ENCODE measurements at places on chromosomes 4 and X.

- DNase-seq = no peak
These were observed 39.6 kb downstream of the SEC31A start for GRCh38 chr4:82851318-82851717.

- DNase-seq = no peak
These were observed 21.5 kb downstream of the RTL5 start for GRCh38 chrX:72110051-72110875.

- DNase-seq = no peak
These were observed 444 bp upstream of the APBB2 start for GRCh38 chr4:41214825-41215146.

- no peak for DNase-seq
These were observed 161.2 kb upstream of the AGTR2 start for GRCh38 chrX:116009346-116009745.

- DNase-seq = no peak
These were observed 121.9 kb upstream of the ANK2 start for GRCh38 chr4:112927544-112927943.

DNA sequence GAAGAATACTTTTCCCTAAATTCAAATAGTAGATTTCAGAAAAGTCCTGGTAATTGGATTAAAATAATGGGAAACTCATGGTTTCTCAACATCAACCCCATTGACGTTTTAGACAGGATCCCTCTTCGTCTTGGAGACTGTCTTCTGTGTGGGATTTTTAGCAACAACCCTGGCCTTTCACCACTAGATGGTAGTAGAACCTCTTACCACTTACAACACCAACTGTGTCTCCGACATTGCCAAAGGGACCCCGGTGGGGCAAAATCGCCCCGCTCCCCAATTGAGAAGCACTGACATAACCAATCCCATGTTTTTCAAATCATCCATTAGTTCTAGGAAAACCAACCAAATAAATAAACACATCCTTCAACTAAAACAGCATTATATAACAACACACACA, 16.9 kb upstream of the ANOS1 start:
- no peak for DNase-seq

DNA sequence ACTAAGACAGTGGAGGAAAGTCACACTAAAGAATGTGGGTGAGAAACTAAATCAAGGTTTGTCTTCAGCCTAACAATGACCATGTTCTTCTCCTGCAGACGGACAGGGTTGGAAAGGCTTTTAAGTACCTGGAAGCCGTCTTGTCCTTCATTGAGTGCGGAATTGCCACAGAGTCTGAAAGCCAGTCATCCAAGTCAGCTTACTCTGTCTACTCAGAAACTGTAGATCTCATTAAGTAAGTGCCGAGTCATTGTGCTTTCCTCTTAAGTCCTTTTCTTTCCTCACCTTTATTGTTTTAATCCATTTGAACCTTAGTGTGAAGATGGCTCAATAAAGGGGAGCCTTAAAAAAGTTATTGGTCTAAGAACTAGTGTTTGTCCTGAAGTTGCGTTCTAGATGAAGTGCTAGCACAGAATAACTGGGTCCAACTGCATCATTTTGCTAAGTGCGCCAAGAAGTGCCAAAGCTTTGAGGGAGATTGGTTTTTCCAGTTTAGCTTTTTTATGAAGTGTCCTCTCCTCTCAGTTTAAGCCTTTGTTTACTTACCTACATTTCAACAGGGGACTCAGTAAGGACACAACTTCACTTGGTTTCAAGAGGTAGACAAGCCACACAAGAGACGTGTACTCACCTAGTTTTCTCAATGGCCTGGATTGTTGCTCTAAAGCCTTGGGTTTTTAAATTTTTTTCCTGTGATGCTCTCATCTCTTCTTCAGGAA, 89.3 kb downstream of the KLHL8 start:
- DNase-seq = no peak

GRCh38 chr4:78119698-78120097, 62.6 kb downstream of the FRAS1 start:
- no peak for DNase-seq

All from activated CD8-positive, alpha-beta memory T cell treated with anti-CD3 and anti-CD28 coated beads for 4 hours (primary cell).